ENCODE measurements at places on chromosomes 13 and 19.

DNA sequence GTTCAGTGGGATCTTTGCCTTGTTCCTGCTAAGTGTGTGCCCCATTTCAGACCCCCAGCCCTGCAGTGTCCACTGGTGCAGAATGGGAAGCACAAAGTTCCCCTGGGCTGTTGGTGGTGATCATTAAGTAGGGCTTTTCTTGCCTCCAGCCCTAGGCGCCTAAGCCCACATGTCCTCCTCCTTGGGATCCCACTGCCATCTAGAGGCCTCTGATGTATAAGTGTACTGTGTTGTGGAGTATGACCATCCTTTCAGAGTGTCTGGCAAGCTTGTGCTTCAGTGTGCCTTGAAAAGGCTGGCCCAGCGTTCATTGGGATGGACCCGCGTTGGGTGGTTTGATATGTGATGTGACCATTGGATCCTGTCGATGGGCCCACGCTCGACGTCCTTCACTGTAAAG is 71.2 kb downstream of the WASF3 start:
- DNase-seq: peak; percentile 22

- DNase-seq: peak; percentile 39
Observed at GRCh38 chr19:46718157-46718933, 1.4 kb upstream of the PRKD2 start.

GRCh38 chr13:111857846-111858560 is 208.9 kb upstream of the SOX1 start:
- no peak for DNase-seq

DNA sequence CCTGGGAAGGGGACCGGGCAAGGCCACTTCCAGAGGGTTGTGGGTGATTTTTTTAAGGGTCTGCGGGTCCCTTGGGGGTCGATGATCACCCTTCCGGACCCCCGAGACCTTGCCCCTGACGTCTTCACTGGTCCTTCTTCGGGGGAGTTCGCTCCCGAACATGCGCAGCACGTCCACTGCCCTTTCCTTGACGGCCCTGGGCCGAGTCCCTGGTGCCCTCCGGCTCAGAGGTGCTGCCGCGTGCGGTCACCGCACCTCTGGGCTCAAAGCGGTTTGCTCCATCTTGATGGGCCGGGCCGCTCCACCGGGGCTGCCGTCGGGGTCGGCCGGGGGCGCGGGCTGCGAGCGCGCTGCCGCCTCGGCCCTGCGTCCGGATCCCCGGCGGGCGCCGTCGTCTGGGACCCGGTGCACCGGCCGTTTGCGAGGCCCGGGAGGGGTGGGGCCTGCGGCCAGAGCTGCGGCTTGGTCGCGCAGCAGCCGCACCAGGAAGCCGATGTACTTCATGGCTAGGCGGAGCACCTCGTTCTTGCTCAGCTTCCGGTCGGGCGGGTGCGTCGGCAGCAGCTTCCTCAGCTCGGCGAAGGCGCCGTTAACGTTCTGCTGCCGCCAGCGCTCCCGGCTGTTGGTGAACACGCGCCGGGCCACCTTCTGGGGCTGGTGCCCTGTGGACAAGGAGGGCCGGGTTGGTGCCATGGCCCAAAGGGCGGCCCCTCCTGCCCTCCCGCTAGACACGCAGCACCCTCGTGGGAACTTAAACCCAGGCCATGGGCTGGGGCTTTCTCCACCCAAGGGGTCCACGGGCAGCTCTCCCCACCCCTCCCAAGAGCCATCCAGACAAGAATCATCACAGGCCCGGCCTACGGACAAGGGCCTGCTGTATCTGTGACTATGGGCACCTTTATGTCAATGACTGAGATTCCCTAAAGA is 3.3 kb downstream of the LYL1 start:
- DNase-seq: peak; percentile 69

GRCh38 chr13:36090592-36090991 is 40.6 kb downstream of the DCLK1 start:
- no peak for DNase-seq

DNA sequence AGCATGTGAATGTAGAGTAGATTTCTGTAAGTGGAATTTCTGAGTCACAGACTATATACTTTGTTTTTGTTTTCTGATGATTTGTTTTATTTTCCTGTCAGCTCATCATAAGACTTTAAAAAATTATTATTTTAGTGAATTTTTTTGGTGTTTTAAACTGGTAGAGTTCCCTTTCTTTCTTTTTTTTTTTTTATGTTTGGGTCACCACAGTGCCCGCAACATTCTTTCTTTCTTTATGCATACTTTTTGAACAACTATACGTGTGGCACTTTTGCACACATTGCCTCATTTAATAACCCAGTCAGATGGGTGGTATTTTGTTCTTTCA is 46.0 kb downstream of the WDFY2 start:
- no peak for DNase-seq

GRCh38 chr19:13172346-13173138 is 22.3 kb downstream of the IER2 start:
- no peak for DNase-seq

DNA sequence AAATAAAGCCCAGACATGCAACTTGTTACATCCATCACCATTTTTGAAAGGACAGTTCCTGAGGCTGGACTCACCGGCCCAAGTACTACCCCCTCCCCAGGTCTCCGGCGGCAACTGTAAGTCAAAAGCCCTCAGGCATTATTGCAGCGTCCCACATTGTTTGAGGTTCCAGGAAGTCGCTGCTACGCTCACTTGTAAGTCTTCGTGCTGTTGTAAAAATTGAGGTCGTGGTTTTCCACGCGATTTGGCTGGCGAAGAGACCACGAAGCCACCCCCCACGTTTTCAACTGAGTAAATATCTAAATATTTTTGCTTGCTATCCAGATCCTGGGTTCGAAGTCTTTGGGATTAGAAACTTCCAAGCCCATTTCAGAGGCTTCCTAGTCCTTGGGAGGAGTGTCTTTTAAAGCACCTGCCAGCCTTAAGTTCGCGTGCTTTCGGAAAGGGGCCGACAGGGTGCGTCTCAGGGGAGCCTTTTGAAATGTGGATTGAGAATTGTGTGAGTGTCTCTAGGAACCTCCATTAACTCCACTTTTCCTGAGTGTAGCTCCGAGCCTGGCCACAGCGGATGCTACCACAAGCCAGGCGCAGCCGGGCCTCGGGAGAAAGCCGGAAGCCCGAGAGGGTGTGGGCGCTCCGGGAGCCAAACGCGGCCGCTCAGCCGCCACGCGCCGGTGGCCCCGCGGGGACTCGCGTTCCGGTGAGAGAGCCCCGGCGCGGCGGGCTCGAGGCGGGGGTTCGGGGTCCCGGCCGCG is 434 bp upstream of the FNDC3A start:
- DNase-seq: peak; percentile 56

- no peak for DNase-seq
Observed at GRCh38 chr13:42878721-42879120, 97.3 kb downstream of the FAM216B start.

DNA sequence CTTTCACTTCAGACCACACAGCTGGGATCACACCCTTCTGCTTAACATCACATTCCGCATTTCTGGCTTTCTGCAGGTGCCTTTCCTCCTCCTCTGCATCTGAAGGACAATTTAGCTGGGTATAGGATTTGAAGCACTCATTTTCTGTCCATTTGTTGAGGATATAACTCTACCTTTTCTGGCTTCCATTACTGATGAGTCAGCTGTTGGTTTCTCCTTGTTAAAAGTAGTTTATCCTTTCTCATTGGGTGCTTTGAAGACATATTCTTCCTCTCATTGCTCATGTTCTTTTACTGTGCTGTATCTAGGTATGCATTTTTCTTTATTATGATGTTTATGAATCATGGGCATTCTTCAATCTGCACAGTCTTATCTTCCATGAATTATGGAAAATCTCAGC is 199.3 kb upstream of the SOX1 start:
- DNase-seq: no peak

GRCh38 chr13:101258071-101258470 is 158.2 kb downstream of the NALCN start:
- DNase-seq: peak; percentile 21

DNA sequence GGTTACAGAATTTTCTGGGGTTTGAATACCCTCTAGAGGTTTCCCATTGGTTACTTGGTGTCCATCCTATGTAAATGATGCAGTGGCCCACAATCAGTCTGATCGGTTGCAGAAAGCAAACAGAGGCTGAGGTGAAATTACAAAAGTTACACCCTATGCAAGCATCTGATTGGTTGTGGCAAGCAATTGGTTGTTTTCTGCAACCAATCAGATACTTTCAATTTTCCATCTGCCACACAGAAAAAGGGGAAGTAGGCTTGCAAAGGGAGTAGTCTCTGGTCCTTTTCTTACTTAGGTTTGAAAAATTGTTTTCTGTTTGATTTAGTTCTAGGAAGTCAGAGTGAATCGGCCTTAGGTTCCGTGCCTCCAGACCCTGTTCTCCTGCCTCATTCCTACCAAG is 93.1 kb downstream of the WTIP start:
- no peak for DNase-seq

DNA sequence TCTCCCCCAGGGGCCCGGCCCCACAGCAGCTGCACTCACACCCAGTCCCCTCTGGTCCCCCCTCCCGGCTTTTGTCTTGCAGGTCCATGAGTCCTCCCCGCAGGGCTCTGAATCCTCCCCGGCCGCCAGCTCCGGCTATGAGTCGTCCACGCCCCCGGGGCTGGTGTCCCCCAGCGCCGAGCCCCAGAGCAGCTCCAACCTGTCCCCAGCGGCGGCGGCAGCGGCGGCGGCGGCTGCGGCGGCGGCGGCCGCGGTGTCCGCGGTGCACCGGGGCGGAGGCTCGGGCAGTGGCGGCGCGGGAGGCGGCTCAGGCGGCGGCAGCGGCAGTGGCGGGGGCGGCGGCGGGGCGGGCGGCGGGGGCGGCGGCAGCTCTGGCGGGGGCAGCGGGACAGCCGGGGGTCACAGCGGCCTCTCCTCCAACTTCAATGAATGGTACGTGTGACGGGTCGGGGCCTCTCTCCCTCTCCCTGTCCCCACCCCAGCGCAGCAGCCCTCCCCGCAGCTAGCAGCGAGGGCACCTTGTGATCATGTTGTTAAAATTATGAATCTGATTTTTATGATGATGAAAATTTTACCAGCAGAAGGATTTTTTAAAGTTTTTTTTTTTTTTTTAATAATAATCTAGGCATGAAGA is 3.8 kb downstream of the ZIC2 start:
- DNase-seq: peak; percentile 69

- no peak for DNase-seq
Observed at GRCh38 chr19:18306888-18307260, 16.0 kb downstream of the LSM4 start.

- peak; percentile 77 for DNase-seq
Observed at GRCh38 chr19:6047741-6048251, 62.5 kb downstream of the RFX2 start.

DNA sequence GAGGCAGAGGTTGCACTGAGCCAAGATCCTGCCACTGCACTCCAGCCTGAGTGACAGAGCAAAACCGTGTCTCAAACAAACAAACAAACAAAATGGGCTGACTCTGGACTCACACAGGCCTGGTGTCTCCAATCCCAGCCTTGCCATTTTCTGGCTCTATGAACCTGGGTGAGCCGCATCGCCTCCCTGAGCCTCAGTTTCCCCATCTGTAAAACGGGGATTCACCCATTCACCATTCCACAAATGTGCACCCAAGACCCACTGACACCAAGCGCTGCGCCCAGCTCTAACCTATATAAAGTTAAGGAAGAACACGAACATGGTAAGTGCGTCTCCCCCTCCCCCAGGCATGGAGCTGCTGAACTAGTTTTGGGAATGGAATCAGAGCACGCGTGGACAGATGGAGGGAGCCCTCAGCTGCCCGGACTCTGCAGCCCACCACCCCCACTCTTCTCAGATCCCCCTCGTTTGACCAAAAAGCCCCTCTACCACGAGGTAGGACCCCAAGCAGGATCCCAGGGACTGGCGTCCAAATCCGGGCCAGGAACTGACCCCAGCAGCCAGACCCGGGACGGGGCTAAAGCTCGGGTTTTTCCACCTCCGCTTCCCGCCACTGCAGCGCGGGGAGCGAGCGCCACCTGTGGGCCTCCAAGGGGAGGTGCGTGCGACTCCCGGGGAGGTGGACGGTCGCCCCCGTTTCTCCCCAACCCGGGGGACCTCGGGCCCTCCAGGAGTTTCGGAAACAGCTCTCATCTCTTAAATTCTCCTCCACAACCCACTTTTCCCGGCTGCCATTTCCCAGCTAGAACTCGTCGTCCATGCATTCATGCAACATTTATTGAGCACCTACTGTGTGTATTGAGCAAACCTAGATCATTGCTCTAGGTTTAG is 33.0 kb upstream of the ADGRE5 start:
- peak; percentile 80 for DNase-seq

DNA sequence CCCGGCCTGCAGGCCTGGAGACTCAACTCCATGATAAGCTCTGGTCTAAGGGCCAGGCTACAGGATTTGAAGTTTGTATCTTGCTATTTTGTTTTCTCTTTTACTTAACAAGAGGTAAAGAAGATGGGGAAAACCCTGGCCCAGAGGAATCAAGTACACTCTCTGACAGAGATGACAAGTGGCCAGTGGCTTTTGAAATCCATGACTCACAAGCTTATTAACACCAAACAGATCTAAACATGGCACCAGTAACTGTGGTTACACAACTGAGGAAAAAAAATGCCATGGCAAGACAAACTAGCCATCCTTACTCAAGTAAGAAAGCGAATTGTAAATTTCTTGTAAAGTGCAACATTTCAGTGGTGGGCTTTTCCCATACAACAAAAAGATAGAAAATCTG is 72.6 kb upstream of the SERTM1 start:
- DNase-seq: no peak

- no peak for DNase-seq
Observed at GRCh38 chr13:100602493-100603111, 14.0 kb upstream of the GGACT start.

DNA sequence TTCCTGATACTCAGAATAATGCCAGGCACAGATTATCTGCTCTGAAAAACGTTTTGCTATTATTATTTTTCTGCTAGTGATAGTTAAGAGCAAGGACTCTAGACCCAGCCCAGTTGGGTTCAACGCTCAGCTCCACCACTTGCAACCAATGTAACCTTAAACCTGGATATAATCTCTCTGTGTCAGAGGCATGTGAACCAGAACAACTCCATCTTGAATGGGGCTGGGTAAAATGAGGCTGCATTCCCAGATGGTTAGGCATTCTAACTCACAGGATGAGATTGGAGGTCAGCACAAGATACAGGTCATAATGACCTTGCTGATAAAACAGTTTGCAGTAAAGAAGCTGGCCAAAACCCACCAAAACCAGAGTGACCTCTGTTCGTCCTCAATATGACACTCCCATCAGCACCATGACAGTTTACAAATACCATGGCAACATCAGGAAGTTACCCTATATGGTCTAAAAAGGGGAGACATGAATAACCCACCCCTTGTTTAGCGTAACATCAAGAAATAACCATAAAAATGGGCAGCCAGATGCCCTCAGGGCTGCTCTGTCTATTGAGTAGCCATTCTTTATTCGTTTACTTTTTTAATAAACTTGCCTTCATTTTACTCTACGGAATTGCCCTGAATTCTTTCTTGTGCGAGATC is 13.6 kb downstream of the FAM187B start:
- no peak for DNase-seq

All from WTC11 (cell line).